Stimulated activated CD8-positive, alpha-beta memory T cell treated with anti-CD3 and anti-CD28 coated beads, Interleukin-7, amount 100 ng/mL, for 4 hours (primary cell): ENCODE measurements at places on chromosomes 4 and X.

DNA sequence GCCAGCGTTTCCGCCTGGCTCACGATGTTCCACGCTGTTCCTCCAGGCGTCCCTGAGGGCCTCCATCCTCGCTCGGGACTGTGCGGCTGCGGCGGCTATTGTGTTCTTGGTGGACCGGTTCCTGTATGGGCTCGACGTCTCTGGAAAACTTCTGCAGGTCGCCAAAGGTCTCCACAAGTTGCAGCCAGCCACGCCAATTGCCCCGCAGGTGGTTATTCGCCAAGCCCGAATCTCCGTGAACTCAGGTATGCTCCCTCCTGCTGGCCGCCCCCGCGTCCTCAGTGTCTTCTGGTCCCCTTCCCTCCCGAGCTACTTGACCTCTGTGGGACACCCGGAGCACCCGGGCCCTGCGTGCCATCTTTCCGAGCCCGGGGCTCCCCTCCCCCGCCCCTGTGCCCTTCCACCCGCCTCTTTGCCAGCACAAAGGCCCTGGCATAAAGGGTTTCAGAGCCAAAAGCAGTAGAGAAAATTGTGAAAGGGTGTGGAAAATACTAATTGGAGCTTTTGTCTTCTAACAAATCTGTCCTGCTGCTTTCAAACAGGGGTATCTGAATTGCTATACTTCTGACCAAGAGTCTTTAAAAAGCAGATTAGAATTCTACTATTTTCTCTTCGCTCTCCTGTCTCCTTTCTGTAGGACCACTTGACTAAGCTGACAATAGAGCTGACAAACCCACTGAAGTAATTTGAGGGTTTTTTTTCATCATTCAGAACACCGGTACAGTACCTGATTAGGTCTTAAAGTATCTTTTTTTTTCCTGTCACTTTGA is 104.0 kb downstream of the NEUROG2 start:
- no peak for DNase-seq

DNA sequence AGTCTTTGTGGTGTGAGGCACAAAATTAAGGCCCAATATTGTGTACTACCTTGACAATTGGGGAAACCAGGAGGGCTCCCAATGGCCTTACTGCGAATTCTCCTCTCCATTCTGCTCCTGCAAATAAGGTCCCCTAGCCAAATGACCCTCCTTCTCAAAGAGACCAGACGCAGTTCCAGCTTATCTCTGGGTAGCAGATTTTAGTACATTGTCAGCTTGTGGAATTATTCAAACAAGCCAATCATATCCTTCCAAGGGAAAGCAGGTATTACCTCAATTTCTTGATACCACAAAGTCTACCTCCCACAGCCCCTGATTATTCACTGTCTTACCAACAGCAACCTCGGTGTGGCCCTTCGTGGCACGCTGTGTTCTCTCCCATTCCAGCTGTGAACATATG is 7.8 kb upstream of the ZBTB33 start:
- no peak for DNase-seq

DNA sequence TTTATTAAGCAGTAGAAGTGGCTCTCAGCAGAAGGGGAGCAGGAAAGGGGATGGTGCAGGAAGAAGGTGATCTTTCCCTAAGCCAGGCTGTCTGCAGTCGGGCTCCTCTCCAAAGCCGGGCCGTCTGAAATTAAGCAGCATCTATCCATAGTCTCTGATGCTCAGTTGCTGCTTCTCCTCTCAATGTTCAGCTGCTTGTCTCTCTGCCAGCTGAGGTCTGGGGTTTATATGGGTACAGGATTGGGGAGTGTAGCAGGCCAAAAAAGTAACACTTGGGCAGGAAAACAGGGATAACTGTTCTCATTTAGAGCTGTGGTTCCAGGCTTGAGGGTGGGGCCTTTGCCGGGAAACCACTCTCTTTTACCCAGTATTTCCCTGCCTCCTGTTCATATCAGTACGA is 39.2 kb upstream of the CCKAR start:
- no peak for DNase-seq

DNA sequence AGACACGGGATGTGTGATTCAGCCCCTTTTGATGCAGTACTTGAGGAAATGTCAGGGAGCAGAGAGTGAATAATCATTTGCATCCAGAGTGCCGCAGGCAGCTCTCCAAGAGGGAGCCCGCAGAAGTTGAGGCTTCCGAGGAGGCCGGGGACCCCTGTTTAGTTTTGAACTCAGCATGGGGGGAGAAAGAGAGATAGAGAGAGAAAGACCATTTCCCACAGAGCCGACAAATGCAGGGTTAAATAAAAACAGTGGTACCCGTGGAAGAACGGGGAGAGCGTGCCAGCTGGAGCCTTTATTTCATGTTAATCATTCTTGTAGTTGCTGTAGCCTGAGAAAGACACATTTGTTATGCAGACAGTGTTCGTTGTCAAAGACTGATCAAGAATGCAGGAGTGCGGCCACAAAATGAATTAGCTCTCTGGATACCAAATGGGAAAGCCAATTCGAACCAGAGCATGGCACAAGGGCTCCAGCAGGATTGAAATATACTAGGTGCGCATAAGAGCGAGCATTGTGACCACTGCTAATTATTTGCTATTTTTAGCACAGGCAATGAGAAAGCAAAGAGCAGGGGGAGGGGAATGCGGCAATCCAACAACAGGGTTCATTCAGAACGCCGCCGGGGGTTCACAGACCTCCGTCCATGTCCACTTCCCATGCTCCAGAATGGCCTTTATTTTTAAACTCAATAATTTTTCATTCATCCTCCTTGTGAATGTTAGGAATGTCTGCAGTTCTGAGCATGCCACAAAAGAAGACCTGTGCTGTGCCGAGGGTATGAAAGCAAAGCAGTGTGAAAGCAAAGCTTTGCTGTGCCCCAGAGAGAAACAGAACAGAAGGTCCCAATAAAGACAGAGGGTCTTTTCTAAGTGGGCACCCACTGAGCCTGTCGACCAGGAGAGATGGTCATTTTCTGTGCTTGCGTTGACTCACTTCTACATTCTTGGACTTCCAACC is 243.9 kb upstream of the VCX3A start:
- no peak for DNase-seq

DNA sequence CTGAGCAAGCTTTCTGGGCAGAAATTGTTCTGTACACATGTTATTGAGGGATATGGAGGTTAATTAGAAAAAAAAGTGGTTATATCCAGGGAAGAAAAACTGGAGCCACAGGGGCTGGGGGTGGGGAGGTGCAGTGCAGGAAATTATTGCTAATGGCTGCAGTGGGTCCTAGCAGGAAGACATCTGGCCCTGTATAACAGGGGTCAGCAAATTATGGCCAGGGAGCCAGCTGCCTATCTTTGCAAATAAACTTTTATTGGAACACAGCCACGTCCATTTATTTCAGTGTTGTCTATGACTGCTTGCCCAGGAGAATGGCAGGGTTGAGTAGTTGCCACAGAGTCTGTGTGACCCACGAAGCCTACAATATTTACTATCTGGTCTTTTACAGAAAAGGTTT is 23.4 kb upstream of the PRPS2 start:
- no peak for DNase-seq

DNA sequence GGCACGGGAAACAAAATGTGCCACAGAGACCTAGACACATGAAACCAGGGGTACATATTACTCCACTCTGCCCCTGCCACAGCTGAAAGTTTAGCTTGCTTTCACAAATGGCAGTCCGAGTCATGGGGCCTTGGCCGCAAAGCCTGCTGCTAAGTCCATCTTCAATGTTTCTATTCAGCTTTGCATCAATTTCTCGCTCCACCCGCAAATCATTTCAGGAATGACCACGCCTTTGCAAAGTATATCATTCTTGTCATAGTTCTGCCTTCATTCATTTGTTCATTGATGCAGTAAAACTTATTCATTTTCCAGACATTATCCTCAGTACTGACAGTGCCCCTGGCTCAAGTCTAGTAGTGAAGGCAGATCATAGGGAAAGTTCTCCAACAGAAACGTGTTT is 9.5 kb downstream of the PLAC8 start:
- DNase-seq, result no peak

DNA sequence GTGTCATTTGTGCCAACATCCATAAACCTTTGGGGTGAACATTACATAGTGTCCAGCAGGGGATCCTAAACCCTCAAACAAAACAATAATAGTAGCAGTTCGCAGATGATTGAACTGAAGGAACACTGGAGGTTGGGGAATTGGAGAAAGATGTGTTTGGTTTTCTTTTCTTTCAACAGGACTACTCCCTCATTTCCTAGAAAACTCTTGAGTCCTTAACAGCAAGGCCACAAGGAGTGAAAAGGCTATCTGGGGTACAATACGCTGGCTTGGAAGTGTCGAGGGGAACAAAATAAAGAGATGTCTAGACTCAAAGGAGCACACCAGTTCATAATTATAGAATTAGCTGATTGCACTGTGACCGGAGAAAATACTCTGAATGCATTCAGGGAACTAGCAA is 72.1 kb downstream of the IDS start:
- DNase-seq, result no peak

GRCh38 chrX:117973110-117973807 is 143.4 kb downstream of the KLHL13 start:
- DNase-seq, result no peak

DNA sequence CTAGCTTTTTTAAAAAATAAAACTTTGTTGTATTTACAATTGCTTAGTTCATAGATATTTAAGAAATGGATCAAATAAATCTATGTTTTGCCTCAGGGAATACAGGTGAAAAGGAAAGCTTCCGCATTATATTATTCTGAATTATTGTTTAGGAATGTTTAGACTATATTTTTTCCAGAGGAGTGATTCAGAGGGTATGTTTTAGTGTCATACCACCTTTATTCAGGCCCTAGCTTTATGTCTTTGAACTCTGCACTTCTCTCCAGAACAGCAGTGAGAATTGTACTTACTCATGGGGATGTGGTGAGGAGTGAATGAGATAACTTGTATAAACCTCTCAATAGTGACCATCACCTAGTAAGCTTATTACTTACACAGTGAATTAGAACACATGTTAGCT is 14.0 kb downstream of the SLIT2 start:
- no peak for DNase-seq

DNA sequence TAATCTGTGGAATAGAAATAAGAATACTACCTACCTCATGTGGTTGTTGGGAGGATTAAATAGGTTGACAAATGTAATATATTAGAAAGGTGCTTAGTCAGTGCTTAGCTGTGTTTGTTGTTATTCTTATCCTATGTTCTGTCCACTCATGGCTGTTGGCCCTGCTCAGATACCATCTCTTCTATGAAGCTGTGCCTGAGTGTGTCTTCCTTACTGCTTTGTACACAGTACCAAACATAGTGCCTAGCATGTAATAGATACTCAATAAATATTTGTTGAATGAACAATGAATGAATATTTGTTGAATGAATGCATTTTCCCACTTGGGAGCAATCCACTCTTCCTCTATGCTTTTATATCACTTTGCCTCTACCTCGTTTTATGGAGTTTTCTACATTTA is 57.2 kb downstream of the NHS start:
- DNase-seq, result no peak

DNA sequence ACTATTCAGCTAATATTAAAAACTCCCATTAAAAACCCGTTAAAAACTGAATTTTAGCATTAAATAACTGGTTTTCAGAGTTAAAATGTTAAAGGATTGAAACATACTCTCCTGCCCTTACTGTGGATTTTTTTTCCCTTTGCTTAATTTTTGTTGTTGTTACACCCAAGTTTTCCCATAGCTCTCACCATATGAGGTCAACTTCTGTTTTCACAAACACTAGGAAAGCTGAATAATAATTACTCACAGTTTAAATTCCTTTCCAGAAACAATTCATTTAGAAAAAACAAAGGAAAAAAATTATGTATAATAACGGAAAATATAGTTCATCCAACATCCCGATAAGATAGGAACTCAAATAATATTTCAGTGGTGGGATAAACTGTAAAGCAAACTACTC is 129.0 kb downstream of the PPP3CA start:
- no peak for DNase-seq

GRCh38 chr4:118338518-118338917 is 14.3 kb downstream of the PRSS12 start:
- no peak for DNase-seq

DNA sequence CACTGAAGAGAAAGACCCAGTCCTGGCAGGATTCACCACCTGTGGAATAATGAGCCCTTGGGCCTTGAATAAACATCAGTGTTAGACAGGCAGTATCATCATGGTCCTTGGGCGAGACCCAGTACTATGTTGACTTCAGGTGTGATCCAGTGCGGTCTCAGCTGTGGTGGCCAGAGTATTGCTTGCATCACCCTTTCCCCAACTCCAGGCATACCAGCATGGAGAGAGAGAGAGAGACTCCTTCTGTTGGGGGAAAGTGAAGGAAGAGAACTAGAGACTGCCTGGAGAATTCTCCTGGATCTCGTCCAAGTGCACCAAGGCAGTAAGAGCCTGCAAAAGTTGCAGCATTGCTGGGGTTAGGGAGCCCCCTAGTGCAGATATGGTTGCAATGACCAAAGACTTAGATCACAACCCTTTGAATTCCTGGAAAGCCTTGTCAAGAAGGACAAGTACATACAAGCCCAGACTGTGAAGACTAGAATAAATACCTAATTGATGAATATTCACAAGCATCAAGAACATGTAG is 61.1 kb upstream of the VAMP7 start:
- no peak for DNase-seq

- no peak for DNase-seq
Observed at GRCh38 chr4:6619116-6619465, 21.4 kb upstream of the MRFAP1 start.

DNA sequence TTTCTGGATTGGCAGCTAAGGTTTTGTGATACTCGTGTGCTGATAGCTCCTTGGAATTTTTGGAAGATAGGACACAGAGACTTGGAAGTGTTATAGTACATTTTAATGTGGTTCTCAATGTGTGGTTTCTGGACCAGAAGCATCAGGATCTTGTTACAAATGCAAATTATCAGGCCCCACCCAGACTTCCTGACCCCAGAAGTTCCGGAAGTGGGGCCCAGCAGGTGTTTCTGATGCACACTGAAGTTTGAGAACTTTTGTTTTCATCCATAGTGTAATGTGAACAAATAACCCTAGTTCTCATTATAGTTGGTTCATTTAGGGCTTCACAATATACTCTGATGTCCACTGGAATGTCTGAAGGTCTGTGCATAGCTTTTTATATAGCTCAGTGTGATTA is 49.6 kb downstream of the LAMP2 start:
- DNase-seq, result no peak

DNA sequence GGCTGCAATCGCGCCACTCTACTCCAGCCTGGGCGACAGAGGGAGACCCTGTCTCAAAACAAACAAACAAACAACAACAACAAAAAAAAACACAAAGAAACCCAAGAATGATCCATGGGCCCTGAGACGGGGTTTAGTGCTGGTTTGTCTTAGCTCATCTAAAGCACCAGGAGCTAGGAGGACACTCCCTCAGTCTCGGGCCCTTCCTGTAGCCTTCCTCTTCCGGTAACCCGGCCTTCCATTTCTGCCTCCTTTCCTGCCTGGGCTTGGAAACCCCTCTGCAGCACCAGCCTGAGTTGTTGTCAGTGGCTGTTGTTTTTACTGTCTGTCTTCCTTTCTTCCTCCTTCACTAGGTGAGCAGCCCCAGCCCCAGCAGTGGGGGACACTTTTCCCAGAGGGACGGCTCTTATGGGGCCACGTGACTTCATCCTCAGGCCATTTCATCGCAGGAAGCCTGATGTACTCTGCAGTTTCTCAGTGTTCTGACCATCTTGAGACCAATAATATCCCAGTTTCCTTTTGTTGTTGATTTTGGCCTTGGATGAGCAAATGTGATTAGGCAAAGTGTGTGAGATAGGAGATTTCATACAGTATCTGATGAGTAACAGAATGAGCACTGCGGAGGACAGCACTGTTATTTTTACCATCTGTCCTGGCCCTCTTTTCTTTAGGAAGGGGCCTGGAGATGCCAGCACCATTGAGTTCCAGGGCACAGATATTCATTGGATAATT is 90.1 kb downstream of the ANAPC4 start:
- DNase-seq, result no peak

- no peak for DNase-seq
Observed at GRCh38 chr4:140233791-140234696, 80.1 kb upstream of the MAML3 start.
